Stimulated activated CD4-positive, alpha-beta T cell treated with anti-CD3 and anti-CD28 coated beads, Interleukin-4, amount 100 ng/mL, for 48 hours (primary cell): ENCODE measurements at places on chromosomes 6 and 20.

DNA sequence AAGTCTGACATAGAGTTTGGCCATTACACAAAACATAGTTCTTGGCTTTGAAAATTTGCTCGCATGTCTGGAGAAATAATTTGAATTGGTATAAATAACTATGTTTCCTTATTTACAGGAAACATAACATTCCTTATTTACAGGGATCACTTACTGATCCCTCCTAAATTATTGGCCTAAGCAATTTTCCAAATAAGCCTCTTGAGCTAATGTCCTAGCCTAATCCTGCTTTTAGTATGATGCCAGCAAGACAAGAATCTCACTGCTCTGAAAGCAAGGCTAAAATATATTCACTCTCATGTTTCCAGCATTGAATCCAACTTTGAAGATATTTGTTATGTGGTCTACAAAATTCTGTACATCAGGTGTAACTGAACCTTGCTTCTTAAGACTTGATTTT lies 4.1 kb upstream of the TBC1D32 start:
- no peak for DNase-seq

DNA sequence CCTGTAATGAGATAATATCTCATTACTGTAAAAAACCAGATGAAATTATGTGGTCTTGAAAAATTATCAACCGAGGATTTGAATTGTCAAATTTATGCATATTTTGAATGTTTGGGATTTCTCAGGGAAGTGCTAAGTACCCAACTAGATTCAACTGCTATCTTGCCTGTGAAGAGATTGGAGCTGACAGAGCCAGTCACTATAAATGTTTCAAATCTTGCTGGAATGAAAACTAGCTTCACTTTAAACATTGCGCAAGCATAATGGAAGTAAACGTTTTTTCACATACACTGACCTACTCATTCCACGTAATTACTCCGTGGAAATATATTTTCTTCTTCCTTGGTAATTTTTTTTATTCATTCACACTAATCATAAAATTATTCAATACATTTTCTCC lies 46.7 kb downstream of the TMEM170B start:
- no peak for DNase-seq

DNA sequence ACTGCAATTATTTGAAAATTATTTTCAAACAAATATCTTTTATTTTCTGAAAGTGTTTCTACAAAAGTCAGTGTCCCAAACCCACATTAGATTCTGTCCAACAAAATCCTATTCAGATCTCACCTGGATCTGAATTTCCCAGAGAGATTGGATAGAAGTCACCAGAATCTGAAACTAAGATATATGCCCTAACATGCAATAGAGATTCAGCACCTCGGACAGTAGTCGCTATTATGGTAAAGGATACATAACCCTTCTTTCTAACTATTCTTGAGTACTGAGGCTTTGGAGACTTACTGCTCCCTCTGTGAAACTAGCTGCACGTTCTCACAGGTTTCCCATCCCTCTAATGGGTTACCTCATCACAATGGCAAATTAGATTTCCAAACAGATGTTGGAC lies 151.4 kb downstream of the ID4 start:
- DNase-seq = no peak

DNA sequence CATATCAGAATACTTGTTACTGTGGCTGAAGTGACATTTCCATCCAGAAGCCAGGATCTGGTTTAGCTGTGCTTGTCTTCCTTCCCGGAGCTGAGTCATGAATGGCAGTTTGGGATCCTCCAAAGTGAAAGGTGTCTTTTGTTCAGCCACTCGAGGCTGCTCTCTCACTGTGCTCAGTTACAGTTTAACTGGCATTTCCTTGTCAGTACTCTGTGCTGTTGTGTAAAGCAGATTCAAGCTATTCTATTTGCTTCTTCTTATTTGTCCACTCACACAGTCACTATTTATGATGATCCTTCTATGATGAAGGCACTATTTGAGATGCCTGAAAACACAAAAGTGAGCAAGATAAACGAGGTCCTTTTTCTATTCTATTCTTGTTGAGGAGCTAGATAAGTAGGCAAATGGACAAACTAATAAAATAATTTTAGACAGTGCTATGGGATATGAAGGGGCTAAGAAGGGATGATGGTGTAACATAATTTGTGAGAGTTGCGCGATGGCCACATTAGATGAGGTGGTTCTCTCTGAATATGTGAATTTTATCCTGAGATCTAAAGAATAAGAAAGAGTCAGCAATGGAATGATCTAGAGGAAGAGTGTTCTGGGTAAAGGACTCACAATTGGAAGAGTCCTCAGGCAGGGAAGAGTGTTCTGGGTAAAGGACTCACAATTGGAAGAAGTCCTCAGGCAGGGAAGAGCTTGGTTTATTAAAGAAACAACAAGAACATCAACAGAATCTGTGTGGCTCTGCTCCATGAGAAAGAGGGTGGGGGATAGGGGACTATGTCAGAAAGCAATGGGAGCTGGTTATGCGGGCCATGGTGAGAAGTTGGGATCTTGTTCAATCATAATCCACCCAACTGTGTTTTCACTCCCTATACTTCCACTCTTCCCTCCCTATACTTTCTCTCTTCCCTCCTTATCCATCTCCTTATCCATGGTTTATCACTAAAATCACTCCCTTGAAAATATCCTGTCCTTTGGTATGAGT lies 40.1 kb downstream of the CYP24A1 start:
- no peak for DNase-seq

- no peak for DNase-seq
These were observed 7.2 kb downstream of the CDS2 start for GRCh38 chr20:5133998-5134397.

DNA sequence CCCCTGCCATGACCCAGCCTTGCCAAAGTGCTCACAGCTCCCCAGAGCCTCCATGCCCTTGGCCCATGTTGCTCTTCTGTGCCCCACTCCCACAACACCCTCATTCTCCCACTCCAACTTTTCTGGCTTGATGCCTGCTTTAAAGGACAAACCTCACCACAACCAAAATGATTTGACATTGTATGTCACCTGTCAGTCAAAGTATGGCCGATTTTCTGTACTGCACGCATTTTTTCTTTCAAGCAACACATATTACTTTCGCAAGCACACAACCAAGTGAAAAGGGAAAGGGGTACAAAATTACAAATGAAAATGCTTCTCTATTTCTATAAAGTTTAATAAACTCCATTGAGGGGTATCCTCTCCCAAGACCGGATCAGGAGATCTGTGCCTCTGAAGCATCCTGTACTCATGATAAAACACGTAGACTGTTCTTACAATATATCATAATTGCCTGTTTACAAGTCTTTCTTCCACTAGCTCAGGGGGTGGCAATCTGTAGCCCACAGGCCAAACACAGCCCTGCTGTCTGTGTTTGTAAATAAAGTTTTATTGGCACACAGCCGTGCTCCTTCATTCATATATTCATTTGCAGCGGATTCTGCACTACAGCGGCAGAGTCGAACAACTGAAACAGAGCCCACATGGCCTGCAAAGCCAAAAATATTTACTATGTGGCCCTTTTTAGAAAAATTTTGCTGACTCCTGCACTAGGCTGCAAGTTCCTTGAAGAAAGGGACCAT lies 32.5 kb downstream of the SLC22A23 start:
- DNase-seq = no peak

GRCh38 chr6:148471624-148472159 lies 129.1 kb downstream of the SASH1 start:
- DNase-seq = no peak

DNA sequence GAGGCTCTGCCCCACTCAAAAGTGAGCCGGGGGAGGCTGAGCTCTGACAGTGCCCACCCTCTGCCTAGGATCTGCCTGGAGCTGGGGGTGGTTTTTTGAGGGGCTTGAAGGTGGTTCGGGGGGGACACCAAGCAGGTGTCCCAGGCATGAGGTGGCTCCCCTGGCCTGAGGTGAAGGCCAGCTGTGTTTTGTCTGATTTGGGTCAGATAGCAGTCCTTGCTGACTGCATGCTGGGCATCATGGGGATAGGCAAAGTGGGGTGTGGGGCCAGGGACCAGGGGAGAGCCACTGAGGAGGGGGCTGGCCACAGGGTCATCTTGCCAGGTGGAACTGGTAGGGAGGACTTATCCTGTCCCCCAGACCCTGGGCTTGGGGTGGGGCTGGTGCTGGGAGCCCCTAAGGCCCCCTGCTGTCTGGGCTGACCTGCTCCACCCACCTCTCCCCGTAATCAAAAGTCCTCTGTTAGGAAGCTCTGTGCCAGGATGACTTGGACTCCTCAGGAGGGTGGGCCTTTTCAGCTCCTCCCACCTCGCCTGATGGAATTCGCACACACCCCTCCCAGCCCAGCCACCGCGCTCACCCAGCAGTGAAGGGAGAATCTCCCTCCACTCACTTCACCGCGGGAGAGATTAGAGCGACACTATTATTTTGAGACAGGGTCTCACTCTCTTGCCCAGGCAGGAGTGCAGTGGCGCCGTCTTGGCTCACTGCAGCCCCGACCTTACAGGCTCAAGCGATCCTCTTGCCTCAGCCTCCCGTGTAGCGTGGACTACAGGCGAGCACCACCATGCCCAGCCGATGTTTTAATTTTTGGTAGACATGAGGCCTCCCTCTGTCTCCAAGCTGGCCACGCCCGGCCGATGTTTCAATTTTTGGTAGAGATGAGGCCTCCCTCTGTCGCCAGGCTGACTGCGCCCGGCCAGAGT lies 1.5 kb upstream of the COL9A3 start:
- no peak for DNase-seq

GRCh38 chr20:62129731-62130531 lies 7.7 kb downstream of the LSM14B start:
- DNase-seq = no peak

DNA sequence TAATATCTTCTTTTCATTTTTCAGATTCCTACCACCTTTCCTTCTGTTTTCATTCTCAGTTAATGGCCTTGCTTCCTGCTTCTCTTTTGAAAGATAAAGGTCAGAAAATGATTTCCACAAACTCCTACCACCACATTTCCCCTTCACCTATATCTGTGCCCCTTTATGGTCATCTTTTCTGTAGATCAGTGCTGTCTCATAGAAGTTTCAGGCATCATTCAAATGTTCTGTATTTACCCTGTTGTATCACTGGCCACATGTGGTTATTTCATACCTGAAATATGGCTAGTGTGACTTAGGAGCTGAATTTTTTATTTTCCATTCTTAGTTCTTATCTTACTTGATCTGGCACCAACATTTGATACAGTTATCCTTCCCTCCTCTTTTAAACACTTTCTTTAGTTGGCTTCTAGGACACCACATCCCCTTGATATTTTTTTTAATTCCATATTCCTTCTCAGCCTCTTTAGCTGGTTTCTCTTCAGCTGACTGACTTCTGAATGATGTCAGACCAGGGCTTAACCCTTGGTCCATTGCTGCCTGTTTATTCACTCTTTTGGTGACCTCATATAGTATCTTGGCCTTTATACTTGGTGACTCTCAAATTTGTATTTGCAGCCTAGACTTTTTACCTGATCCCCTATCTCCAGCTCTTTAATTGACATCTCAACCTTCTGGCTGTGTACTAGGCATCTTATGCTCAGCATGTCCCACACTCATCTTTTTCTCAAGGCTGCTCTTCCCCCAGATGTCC lies 81.0 kb downstream of the ATRN start:
- no peak for DNase-seq

GRCh38 chr6:90978046-90978445 lies 391.2 kb upstream of the MAP3K7 start:
- no peak for DNase-seq

DNA sequence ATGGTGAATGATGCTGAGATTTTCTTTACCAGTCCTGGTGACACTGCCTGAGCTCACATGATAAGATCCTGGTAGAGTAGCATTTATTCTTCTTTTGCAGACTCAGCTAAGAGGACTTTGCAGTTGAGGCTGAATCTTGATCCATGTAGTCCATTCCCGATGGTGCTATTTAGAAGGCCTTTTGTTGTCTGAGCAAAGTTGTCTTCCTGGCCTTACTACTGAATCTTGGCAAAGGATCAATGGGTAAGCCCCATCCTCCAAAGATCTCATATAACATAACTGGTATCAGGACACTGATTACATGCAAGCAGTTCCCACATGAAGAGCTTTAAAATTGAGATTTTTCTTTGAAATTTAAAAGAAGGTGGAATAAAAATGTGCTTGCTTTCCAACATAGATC lies 291.6 kb downstream of the SOX4 start:
- DNase-seq = no peak

GRCh38 chr6:142975365-142975764 lies 30.4 kb upstream of the HIVEP2 start:
- no peak for DNase-seq

DNA sequence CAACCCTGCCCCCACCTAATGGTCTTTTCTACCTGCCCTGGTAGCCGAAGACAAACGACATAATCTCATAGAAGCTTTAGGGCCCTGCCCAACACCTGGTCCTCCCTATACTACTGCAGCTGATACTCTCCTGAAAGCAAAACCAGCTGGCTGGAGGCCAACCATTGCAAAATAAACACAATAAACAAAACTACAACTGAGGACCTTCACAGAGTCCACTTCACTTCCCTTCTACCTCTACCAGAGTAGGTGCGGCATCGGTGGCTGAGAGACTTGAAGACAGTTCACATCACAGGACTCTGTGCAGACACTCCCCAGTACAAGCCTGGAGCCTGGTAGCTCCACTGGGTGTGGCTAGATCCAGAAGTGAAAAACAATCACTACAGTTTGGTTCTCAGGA lies 476.2 kb downstream of the MMUT start:
- DNase-seq = no peak

- no peak for DNase-seq
These were observed 1.9 kb downstream of the ID1 start for GRCh38 chr20:31606804-31607639.

GRCh38 chr20:6104493-6105188 lies 18.2 kb downstream of the FERMT1 start:
- DNase-seq = no peak

GRCh38 chr6:7615611-7616383 lies 25.8 kb downstream of the SNRNP48 start:
- DNase-seq = no peak

GRCh38 chr6:90179190-90180169 lies 117.2 kb downstream of the BACH2 start:
- DNase-seq = no peak

- DNase-seq = no peak
These were observed 58.7 kb upstream of the TGM3 start for GRCh38 chr20:2237059-2237458.

GRCh38 chr6:143087856-143088255 lies 27.2 kb downstream of the AIG1 start:
- DNase-seq = no peak

DNA sequence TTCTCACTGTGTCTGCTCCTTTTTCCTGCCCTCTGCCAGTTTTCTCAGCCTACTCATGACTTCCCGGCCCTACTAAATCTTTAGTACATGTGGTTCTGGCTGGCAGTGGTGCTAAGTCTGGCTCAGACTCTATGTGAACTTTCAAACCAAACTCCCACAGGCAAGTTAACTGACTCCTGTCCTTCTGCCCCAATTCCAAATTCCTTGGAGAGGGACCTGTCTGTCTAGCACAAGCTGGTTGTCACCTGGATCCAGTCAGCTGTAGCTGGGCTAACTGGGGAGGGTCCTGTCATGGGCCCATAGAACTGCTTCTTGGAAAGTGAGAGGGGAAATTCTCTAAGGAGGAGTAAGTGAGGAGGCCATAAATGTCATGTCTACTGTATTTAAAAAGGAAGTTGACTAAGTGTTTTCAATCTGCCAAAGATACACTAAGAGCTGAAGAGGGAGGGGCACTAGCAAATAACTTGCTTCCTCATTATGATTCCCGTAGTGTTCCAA lies 240.1 kb downstream of the KCNQ5 start:
- no peak for DNase-seq
